ENCODE measurements at places on chromosomes 7 and 10. TPM values are rescaled to one million over a fixed set of nuclear protein-coding genes. Genes with fewer than 3 reads are reported as not detected.

- no peak for DNase-seq
These were observed 43.0 kb upstream of the WIPF3 start for GRCh38 chr7:29763266-29763665.

- DNase-seq = no peak
These were observed 222.8 kb downstream of the RELN start for GRCh38 chr7:103766660-103767059.

DNA sequence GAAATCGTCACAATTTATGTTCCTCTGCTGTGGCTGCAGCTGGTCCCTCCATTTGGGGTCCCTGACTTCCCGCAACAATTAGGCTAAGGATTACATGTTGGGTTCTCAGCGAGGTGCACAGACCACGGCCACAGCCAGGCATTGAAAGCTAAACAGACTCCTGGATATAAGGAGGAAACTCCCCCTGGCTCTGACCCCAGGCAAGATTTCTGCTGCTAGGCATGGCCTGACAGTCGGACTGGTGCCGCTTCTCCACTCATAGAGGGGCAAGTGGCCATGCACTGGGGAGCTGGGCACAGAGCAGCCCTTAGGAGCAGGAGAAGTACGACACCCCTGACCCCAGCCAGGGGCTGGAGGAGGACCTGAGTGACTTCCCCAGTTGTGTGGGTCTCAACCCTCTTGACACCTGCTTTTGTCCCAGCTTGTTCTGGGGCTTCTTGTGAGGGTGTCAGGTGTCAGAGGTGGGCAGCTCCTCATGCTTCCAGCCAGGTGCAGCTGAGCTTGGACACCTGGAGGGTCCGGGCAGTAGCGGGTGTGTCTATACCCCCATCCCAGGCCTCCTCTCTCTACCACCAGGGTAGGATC lies 38.3 kb downstream of the TSPAN15 start:
- no peak for DNase-seq

DNA sequence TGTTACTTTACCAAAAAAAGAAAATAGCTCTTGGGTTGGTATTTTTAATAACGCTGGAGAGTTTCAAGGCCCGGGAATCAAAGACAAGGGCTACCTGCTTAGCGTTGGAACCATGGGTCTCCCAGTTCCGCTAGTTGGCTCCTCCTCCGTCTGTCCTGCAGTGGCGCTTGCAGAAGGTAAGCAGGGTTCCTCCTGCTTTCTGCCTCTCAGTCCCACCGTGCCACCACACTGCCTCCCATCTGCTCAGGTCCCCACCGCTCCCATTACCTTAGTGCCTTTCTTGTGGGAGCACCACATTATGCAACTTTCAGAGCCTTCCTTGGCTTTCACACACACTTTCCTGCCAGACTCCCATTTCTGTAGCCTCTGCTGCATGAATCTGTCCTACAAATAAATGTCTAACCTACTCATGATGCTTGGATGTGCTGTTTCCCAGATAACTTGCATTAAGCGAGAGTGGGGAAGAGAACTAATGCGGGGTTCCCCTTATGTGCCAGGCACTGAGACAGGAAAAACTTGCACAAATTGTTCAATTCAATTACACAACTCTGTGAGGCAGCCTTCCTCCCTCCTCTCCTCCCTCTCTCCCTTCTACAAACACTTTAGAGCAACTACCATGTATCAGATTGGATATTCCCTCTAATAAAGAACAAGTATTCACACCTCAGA lies 124.5 kb downstream of the AOAH start:
- DNase-seq = no peak

The PRR15 gene
- total RNA-seq = not detected

DNA sequence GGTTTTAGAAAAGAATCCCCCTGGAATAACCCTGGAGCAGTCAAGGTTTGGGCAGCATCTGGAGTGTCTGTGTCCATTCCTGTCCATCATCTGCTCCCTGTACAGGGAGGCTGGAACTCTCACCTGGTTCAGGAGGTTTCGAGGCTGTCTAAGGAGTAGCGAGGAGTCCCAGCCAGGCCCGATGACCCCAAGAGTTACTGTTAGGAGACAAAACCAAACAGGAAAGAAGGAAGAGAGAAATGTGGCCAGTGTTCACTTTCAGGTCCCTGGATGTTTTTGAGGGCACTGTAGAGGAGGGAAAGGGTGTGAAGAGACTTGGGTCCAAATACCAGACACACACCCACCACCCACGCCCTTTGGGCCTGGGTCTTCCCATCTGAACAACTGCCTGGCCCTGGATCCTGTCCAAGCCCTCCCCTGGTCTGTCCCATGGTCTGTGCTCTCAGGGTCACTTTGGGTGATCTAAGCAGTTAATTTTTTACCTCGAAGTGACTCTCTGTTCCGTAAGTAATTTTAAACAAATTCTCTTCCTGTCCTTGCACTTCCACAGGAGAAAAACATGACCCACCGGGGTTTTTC lies 117.1 kb downstream of the ZMIZ1 start:
- DNase-seq = no peak

- DNase-seq = no peak
These were observed 262.8 kb upstream of the TCERG1L start for GRCh38 chr10:131574363-131574706.

DNA sequence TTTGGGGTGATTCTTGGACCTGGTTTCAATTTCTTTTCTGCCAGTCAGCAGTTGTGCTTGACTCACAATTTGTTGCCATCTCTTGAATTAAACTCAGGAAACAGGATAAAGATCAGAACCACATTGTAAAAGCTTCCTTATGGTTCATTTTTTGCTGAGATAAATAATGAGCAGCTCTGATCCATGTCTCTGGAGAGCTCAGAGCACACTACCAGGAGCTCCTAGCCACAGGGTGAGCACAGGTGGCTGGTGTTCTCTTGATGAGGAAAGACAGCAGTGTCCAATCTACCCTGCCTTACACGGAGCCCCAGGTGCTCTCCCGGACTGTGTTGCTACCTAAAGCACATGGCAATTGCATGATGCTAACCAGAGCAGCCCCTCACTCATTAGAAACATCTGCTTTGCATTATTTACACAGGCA lies 17.2 kb upstream of the FAM170B start:
- DNase-seq = no peak

GRCh38 chr7:93442478-93443224 lies 131.9 kb downstream of the CALCR start:
- no peak for DNase-seq

DNA sequence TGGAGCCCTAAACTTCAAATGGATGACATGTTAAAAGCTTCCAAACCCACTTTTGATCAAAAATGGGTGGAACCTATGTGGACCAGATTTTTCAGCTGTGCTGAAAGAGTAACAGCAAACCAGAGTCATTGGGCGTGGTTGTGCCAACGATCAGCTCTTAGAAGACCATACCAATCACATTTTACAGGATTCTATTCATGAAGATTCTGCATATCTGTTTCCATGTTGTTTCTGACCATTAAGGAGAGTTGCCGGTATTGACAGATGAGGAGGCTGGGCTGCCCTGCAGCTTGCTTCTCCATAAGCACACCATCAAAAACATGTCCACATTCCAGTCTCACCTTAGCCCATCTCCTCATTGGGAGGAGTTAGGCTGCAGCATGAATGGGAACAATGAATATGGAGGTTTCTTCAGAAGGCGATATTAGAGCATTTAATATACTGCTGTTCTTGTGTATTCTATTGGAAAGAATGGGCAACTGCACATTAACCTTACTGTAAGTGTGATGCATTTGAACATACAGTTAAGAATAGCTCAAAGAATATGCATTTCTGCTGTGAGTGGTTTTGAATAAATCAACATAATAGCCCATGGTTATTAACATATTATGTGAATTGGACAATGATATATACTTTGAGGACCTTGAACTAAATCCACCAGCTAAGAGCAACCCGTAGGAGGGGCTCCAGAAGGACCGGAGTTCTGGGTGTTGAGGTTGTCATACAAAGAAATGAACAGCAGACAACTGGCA lies 116.7 kb downstream of the TCF7L2 start:
- no peak for DNase-seq

DNA sequence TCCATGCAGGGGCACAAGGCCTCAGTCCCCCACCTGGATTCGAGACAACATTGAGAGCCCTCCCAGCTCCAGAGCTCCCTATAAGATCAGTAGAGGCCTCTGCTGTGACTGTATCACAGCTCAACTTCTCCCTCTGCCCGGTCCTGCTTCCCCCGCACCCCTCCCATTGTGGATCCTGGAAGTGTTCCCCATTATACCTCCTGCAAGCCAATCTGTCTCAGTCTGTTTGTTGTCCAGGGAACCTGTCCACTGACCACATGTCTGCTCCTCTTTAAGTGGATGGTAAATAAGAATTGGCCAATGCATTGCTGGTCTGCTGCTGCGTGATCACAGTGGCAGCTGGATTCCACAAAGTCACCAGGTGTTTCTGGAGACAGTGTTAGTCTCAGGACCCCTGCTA lies 259.7 kb upstream of the HABP2 start:
- DNase-seq = no peak

The ASNS gene
- total RNA-seq = 41.7 TPM

The KLF14 gene
- total RNA-seq = not detected

- no peak for DNase-seq
These were observed 417.3 kb downstream of the RPS24 start for GRCh38 chr10:78450807-78451485.

DNA sequence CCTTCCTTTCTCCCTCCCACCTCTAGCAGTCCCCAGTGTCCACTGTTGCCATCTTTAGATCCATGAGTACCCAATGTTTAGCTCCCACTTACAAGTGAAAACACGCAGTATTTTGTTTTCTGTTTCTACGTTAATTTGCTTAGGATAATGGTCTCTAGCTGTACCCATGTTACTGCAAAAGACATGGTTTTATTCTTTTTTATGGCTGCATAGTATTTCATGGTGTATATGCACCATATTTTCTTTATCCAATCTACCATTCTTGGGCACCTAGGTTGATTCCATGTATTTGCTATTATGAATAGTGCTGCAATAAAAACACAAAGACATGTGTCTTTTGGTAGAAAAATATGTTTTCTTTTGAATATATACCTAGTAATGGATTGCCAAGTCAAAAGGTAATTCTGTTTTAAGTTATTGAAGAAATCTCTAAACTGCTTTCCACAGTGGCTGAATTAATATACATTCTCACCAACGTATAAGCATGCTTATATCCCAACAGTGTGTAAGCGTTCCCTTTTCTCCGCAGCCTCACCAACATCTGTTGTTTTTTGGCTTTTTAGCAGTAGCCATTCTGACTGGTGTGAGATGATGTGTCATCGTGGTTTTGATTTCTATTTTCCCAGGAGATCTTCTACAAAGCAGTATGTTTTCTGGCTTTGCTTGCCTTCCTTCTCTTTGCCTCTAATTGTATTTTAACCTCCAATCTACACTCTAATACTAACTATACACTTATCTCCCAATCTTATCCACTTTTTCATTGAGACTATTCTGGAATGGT lies 179.5 kb upstream of the PHF14 start:
- DNase-seq = no peak

The SLC39A12 gene
- not detected for total RNA-seq

DNA sequence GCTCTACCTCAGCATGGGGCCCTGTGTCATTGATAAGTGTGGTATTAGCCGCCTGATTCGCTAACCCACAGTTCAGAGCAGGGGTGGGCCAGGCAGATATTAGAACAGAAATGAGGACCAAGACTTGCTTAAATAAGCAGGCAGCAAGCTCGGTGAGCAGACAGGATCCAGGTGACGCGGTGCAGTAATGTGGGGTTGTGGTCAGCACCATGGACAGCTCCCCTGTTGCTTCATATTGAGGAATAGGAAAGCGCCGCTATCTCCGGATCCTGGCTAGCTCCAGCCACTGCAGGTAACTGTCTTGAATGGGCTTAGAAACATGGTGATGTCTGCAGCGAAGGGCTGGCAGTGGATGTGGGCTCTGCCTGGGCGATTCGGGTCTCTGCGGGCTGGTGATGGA lies 51.3 kb upstream of the GPR26 start:
- DNase-seq = no peak

- DNase-seq = no peak
These were observed 636.1 kb upstream of the FZD8 start for GRCh38 chr10:36278176-36278575.

- no peak for DNase-seq
These were observed 481.6 kb downstream of the TNS3 start for GRCh38 chr7:47100148-47100816.

The LRIT2 gene
- total RNA-seq = not detected

- DNase-seq = no peak
These were observed 632.6 kb downstream of the KCNMA1 start for GRCh38 chr10:77004917-77005564.

DNA sequence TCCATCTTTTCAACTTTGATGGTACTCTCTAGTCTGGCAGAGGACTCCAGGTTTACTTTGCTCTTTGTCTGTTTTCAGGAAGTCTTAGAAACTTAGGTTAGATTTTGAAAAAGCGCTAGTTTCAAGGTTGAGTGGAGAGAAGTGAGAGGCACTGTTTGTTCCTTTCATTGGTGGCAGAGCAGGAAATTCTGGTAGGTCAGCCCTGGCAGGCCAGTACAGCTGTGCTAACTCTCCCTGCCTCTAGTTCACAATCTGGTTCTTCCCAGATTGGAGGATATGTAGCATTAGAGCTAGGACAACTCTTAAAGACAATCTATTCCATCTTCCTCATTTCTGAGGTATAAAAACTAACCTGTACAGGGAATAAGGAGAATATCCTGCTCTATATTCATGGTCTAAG lies 160.9 kb upstream of the FZD1 start:
- no peak for DNase-seq

The SPDYE3 gene
- total RNA-seq = not detected

The TAS2R3 gene
- total RNA-seq = 6.6 TPM

The WIPF3 gene
- total RNA-seq = 4.6 TPM

The TMEM225B gene
- total RNA-seq = 0.43 TPM

The MBLAC1 gene
- total RNA-seq = not detected

The FAM25A gene
- not detected for total RNA-seq

The FZD1 gene
- 39.1 TPM for total RNA-seq

- DNase-seq = no peak
These were observed 8.2 kb upstream of the CLDN4 start for GRCh38 chr7:73822319-73823173.

- no peak for DNase-seq
These were observed 171.5 kb upstream of the ADCY1 start for GRCh38 chr7:45402480-45403218.

DNA sequence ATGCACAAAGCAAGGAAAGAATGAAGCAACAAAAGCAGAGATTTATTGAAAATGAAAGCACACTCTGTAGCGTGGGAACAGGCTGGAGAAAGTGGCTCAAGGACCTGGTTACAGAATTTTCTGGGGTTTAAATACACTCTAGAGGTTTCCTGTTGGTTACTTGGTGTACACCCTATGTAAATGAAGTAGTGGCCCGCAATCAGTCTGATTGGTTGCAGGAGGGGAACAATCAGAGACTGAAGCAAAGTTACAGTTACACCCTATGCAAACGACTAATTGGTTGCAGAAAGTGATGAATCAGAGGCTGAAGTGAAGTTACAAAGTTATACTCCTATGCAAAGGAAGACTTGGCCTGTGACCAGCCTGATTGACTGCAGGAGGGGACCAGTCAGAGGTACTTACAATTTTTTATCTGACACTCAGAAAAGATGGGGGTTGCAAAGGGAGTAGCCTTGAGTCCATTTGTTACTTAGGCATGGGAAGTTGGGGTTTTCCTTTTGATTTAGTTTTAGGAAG lies 3.6 kb upstream of the MTPN start:
- DNase-seq = no peak

DNA sequence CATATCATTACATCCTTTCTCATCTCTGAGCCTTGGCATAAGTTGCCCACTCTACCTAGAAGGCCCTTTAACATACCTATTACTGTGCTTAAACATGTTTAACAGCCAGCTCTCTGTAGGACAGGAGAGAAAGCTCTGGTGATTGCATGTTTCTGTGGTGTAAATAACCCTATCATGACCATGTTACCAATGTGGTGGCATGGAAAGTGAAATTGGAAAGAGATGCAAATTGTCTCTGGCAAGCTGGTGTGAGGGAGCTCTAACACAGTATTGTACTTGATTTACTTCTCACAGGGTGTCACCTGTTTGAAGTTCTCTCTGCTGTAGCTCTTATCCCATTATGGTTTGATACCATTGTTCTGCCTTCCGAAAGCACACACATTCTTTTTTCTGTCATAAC lies 231.8 kb upstream of the DKK1 start:
- DNase-seq = no peak
